ENCODE measurements at places on chromosomes 6 and 20. TPM values are rescaled to one million over a fixed set of nuclear protein-coding genes. Genes with fewer than 3 reads are reported as not detected.

Gene LY6G6C
- polyA plus RNA-seq = 1.2 TPM

Gene DDX43
- polyA plus RNA-seq = not detected

Gene TMEM74B
- polyA plus RNA-seq = 2.9 TPM

Gene OXT
- 0.29 TPM for polyA plus RNA-seq

Gene VSX1
- 0.03 TPM for polyA plus RNA-seq

Gene ANKRD6
- polyA plus RNA-seq = 1.7 TPM

Gene COX4I2
- polyA plus RNA-seq = not detected

Gene SLC4A11
- 2.1 TPM for polyA plus RNA-seq

Gene TOX2
- 8.1 TPM for polyA plus RNA-seq

Gene CST7
- polyA plus RNA-seq = 3.9 TPM

Gene VPS52
- 51.2 TPM for polyA plus RNA-seq

Gene EPHA7
- not detected for polyA plus RNA-seq

Gene FOXF2
- 3.5 TPM for polyA plus RNA-seq

Gene OR2J3
- polyA plus RNA-seq = not detected

Gene GMEB2
- polyA plus RNA-seq = 15.1 TPM

Gene GABRR1
- not detected for polyA plus RNA-seq

Gene SLC2A10
- 28.2 TPM for polyA plus RNA-seq

Gene SAPCD1
- polyA plus RNA-seq = 1.2 TPM

Gene CST9L
- not detected for polyA plus RNA-seq

Gene GLP1R
- 0.06 TPM for polyA plus RNA-seq

Gene RHAG
- not detected for polyA plus RNA-seq

Gene FAM217A
- polyA plus RNA-seq = 0.03 TPM

Gene SYNE1
- polyA plus RNA-seq = 7.2 TPM

Gene TNXB
- 16.4 TPM for polyA plus RNA-seq

Gene DBNDD2
- polyA plus RNA-seq = 112 TPM

Gene WFDC2
- polyA plus RNA-seq = 65.5 TPM

Gene DTNBP1
- polyA plus RNA-seq = 18.7 TPM

Gene OPRM1
- 0.19 TPM for polyA plus RNA-seq

Gene NAA20
- polyA plus RNA-seq = 74.2 TPM

Gene RBM24
- 1.8 TPM for polyA plus RNA-seq

Gene MLIP
- polyA plus RNA-seq = 0.31 TPM

Gene UNC5CL
- polyA plus RNA-seq = 6.0 TPM

Gene ISM1
- 0.60 TPM for polyA plus RNA-seq

Gene SLC25A27
- 4.9 TPM for polyA plus RNA-seq

Gene PGC
- polyA plus RNA-seq = 0.07 TPM

Gene NXT1
- 10.8 TPM for polyA plus RNA-seq

Gene FAM217B
- 3.8 TPM for polyA plus RNA-seq

Gene EEF1A2
- 4.2 TPM for polyA plus RNA-seq

Gene PRL
- not detected for polyA plus RNA-seq

Gene SGK2
- 114 TPM for polyA plus RNA-seq

Gene CGA
- polyA plus RNA-seq = not detected

Gene C6orf132
- 87.1 TPM for polyA plus RNA-seq

Gene DUSP15
- polyA plus RNA-seq = not detected

Gene CDS2
- polyA plus RNA-seq = 15.7 TPM

Gene NOX3
- polyA plus RNA-seq = not detected

Gene VSTM2L
- polyA plus RNA-seq = not detected

Gene MACROD2
- polyA plus RNA-seq = 1.2 TPM

Gene VGLL2
- polyA plus RNA-seq = not detected

Gene SAMD5
- 3.7 TPM for polyA plus RNA-seq
